ENCODE measurements at places on chromosomes 1 and 21. TPM values are rescaled to one million over a fixed set of nuclear protein-coding genes. Genes with fewer than 3 reads are reported as not detected.

DNA sequence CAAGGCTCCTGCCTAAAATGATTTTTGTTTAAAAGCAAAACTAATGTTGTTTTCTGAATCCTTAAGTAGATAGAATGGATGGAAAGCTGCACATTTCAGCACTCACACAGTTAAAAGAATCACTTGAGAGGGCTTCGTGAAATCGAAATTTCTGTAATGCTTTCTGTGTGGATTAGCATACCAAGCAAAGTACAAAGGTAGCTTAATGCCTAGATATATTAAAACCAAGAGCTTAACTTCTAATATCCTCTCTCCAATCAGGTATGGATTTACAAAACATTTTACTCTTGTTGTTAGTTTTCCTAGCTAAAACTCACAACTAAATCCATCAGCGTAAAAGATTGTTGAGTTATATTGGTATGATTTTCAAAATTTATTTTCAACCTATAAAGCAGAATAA is 378.8 kb upstream of the PRMT6 start:
- no peak for ATAC-seq

DNA sequence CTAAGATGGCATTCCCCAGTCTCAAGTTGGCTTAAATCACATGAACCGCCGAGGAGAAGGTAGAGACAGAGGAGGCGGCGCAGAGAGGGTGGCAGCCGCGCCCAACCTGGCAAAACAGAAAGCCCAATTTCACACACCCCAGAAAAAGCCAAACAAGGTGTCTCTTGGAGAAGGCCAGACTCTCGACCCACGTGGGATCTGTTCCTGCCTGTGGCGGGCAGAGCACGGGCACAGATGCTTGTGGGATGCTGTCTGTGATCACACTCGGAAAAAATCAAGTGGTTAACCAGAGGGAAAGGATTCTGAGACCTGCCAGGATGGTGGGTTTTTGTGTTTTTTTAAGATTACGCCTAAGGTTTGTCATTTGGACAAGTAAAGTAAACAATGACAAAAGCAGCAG is 80.7 kb downstream of the MRPL37 start:
- ATAC-seq: no peak

- no peak for ATAC-seq
These were observed 8.9 kb upstream of the CD46 start for GRCh38 chr1:207742850-207743555.

- no peak for ATAC-seq
These were observed 16.5 kb downstream of the ATP1B1 start for GRCh38 chr1:169122976-169123375.

DNA sequence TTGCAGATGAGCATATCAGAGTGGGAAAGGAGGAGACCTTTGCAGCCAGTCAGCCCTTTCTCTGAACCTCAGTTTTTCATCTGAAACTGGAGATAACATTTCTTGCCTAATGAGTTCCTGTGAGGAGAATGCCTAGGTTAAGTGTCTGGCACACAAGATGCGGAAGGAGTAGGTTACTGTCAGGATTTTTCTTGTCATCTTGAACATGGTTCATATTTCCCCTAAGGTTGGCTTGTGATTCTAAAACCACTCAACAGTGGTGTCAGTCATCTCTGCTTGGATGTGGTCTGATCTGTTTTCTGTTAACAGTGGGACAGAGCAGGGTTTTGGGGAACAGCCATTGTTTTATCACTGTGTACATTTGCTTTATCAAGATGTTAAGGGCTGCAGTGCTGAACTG is 70.6 kb downstream of the TGFB2 start:
- ATAC-seq: no peak

DNA sequence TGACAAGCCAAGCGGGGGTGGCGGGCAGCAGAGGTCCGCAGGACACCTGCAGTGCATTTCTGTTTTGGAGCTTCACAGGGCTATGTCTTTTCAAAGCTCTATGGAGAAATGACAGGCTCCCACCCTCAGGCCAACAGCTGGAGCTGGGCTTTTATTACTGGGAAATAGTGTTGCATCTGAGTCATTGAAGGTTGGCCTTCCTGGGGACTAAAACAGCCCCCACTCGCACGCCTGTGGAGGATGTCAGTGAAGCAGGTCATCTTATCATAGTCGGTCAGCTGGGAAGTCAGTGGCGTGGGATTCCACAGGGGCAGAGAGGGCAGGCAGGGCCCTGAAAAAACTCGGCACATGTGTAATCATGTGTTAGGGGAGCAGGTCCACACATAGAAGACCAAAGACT is 55.3 kb downstream of the NTPCR start:
- ATAC-seq: no peak

- no peak for ATAC-seq
These were observed 257.3 kb downstream of the CAMTA1 start for GRCh38 chr1:7042322-7043190.

DNA sequence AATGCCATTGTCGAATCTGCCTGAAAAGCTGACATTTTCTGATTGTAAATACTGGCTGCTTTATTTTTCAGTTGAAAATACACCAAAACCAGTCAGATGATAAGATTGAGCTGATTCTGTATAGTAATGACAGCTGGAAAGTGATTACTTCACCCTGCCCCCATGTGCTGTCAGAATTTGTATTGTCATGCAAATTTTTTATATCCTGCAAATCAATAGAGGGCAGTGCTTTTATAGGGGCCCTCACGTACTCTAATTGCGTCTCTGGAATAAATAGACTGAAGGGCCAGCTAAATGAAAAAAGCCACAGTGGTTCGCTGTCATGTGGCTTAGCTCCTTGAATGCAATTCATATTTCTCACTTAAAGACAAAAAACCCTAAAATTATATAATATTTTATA is 208.6 kb downstream of the LHX8 start:
- ATAC-seq: no peak

DNA sequence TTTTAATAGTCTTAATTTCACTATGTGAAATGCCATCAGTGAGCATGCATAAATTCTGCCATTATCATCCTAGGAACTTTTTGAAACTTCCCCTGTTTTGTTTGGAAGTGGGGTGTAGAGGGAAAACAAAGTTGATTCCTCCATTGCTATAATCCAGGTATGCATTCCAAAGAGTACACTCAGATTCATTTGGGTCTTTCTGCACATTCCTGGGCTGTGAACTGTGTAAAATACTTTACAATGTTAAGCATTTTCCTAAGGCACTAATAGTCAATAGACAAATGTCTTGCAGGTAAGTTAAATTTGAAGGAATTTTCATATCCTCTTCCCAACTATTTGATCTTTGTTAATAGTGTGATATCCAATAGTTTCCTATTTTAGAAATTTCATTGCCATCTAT is 36.2 kb downstream of the SGIP1 start:
- ATAC-seq: no peak

- no peak for ATAC-seq
These were observed 202.9 kb downstream of the NCAM2 start for GRCh38 chr21:21200939-21201615.

GRCh38 chr1:167489571-167490340 is 28.6 kb downstream of the CD247 start:
- ATAC-seq: peak; percentile 56

DNA sequence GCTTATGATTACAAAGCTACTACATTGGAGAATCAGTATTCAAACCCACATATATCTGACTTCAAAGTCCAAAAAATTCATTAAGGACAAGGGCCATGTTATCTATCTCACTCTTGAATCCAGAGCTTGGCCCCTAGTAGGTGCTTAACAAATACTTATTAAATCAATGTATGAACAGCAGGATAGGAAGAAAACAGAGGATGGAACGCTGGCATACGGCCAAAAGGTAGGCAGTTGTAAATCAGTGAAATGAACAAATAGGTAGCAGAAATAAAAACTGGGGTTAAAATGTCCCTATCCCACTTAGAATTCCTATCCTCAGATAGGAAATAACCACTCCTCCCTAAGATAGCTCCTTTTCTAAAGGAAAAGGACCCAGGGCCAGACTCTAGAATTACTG is 2.0 kb downstream of the MRPL24 start:
- ATAC-seq: no peak

- ATAC-seq: peak; percentile 97
These were observed 54.3 kb downstream of the ADARB1 start for GRCh38 chr21:45128613-45129188.

DNA sequence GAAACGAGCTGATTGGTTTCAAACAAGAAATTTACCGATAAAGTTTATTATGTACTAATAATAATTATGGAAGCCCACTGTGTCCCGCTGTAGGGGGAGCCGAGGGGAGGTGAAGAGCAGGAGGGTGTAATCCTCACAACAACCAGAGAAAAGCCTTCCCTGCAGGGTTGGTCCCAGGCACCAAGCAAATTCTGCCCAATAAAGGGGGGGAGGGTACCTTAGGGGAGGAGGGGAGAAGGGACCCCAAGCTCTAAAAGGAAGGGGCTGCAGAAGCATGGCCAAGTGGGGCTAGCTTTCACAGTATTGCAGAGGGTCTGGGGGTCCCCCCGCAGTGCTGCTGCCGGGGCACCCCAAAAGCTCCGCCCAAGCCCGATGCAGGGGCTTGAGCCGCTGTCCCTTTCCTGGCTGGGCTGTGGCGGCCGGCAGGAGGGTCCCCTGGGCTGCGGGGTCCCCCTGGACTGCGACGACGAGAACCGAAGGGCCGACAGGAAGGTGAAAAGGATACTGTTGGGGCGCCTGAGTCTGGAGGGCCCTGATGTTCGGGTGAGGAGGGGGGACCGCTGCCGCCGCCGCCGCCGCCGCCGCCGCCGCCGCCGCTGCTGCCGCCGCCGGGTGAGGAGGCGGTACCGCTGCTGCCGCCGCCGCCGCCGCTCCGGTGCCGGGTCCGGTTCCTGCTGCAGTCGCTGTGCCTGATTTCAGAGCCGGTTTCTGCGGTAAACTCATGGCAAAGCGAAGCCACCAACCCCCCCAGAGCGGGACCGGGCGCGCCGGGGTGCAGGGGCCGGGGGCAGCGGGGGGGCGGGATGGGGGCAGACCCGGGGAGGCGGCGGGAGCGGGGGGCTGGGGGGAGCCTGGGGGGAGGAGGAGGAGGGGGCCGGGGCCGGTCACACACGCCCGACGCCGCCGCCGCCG is 771 bp downstream of the EIF4G3 start:
- peak; percentile 12 for ATAC-seq

DNA sequence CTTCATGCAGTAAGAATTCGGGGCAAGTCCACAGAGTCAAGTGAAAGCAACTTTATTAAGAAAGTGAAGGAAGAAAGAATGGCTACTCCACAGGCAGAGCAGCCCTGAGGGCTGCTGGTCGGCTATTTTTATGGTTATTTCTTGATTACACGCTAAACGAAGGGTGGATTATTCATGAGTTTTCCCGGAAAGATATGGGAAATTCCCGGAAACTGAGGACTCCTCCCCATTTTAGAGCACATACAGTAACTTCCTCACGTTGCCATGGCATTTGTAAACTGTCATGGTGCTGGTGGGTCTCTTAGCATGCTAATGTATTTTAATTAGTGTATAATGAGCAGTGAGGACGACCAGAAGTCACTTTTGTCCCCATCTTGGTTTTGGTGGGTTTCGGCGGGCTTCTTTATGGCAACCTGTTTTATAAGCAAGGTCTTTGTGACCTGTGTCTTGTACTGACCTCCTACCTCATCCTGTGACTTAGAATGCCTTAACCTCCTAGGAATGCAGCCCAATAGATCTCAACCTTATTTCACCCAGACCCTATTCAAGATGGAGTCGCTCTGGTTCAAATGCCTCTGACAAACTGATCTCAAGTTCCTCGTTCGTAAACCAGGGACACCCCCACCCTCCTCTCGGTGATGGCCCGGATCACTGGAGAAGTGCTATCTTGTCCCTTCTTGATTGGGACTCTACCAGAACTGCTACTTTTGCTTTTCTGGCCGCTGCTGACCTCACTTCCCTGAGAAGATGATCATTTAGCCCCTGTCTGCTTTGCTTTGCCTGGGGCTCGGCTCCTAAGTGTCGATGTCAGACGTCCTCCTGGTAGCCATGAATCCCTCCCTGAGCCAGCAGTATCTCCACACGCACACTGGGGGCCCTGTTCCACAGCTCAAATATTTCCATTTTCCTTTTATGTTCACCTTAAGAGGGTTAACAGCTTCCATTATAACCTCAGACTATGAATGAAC is 48.8 kb downstream of the CLSTN1 start:
- ATAC-seq: no peak

DNA sequence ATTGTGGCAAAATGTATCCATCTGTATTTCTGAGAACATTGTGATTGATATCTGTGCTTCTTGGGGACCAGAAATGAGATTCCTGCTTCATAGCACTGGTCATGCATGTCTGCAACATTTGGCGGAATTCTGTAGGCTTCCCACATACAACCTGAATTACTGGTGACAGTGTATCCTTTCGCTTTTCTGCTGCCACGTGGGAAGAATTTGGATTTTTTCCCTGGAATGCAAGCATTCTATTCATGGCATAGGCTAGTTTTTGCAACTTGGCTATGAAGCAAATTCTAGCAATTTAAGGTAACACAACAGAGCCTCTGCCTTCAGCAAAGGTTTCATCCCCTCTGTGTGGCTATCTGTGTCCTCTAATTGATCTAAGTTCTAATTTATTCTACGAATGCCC is 85.9 kb downstream of the BCAR3 start:
- ATAC-seq: no peak

DNA sequence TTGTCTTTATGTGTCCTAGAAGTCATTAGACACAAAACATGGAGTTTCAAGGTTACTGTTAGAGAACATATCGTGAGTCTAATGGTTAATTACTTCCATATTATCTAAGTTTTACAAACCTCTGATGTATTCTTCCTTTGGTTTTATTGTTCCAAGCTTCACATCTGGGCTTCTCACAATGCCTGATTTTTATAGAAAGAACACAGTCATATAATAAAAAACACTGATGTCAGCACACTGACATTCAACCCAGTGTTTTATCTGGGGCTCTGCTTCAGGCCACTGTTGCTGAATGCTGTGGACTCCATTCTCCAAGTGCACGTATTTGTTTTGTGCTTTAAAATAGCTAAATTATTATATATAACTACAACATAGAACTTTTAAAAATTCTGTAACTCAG is 232.9 kb downstream of the SMYD3 start:
- ATAC-seq: no peak

- ATAC-seq: peak; percentile 55
These were observed 7.4 kb downstream of the IRF2BP2 start for GRCh38 chr1:234602334-234603220.

The HPCAL4 gene
- 1.2 TPM for total RNA-seq

The SLAMF9 gene
- total RNA-seq: not detected

The PLD5 gene
- not detected for total RNA-seq

The MFSD2A gene
- 8.1 TPM for total RNA-seq

The STUM gene
- not detected for total RNA-seq

The HES2 gene
- total RNA-seq: 0.37 TPM

The GPR3 gene
- total RNA-seq: 0.42 TPM

The THAP3 gene
- total RNA-seq: 19.3 TPM
